ENCODE measurements at places on chromosomes 7 and 10.
A peak's percentile ranks its signal among the peaks of the same experiment; 100 is the strongest.

- DNase-seq, result no peak
These were observed 20.3 kb downstream of the CHAT start for GRCh38 chr10:49634069-49634660.

DNA sequence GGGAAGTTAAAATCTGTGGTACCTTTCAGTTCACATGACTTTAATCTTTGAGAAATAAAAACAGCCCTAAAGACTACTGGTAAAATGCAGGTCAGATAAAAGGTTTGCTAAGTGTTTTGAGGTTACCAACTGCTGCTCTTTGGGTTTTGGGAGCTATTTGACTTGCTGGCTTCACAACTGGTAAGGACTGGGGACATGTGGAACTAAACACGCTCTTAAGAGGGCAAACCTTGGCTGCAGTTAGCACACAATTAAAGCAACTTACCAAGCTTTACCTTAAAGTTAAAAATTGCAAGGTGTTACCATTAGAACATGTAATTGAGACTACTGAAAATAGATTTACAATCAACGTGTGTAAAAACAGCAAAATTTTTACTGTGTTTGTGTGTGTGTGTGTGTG lies 220.2 kb downstream of the PHF14 start:
- DNase-seq, result no peak

DNA sequence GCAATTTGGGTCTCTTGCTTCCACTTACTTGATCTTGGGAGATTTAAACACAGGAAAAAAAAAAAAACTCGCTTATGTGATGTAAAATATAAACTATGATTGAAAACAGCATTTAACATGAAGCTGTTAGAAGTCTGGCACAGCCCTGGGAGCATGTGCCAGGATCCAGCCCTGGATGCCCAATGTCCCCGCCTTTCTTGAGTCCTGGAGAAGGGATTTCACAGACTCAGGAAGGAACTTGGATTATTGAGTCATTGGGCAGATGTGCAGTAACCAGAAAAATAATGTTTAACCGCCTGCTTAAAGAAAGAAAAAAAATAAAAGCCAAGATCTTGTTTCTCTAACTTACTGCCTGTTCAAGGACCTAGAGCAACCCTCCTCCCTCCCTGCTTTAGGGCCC lies 3.7 kb upstream of the JCAD start:
- no peak for DNase-seq

DNA sequence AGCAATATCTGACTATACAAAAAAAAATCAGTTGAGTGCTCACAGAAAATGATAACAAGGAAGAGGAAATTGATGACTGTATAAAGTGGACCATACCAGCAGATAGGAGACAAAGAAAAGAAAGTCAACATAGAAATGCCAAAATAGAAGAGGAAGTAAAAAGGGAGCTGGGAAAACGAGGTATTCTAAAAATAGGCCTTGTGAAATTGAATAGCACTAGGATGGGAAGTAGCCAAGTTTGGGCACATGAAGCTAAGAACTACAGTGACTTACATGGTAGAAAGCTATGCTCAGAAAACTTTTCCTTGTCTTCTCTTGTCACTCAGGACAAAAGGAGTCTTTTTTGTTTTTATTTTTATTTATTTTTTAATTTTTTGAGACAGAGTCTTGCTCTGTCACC lies 76.2 kb upstream of the APBB1IP start:
- DNase-seq, result no peak

DNA sequence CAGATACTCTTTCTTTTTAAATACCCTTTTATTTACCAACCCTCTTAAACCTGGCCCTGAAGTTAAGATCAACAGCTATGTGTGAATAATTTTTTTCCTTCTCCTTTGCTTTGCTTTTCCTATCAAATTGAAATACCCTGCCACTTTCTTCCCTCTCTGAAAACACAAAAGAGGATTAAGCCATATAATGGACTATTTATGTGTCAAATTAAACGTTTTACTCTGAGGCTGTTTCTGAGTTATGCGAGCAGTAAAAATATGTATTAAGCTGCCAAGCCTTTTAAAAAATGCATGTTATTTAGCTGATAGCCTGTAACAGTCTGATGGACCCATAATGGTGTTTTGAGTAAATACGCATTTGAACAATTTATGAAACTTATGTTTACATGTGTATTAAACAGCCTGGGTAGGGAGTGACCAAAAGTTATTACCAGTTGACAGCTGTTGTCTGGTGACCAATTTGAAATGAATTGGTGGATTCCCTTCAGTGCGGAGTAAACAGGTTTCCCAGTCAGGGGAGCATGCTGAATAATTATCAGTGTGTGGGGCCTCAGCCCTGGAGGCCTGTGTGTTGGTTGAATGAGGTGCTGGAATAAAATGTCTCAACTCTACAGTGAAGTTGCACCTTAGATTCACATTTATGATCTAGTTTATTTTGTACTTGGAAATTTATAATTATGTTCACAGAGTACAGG lies 89.6 kb downstream of the AUTS2 start:
- DNase-seq, result no peak

GRCh38 chr10:32256613-32257437 lies 90.1 kb downstream of the EPC1 start:
- peak; percentile 39 for DNase-seq

DNA sequence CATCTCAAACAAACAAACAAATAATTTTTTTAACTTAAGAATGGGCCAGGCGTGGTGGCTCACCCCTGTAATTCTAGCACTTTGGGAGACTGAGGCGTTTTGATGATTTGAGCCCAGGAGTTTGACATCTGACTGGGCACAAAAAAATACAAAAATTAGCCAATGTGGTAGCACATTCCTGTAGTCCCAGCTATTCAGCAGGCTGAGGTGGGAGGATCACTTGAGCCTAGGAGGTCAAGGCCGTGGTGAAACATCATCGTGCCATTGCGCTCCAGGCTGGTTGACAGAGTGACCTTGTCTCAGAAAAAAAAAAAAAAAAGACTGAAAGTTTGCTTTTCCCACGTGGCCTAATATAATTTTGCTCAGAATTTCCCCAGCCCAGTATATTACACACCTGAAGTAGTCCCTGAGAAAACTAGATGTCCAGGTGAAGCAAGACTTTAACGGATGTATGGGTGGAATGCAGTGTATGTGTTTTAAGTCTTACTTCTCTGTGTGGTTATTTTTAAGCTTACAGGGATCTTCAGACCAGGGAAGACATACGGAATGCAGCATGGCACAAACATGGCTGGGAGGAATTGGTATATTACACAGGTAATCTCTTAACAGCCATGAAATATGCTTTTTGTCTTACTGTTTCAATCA lies 32.6 kb downstream of the NIPSNAP2 start:
- DNase-seq, result no peak

GRCh38 chr7:100152937-100153666 lies 4.4 kb downstream of the LAMTOR4 start:
- no peak for DNase-seq

GRCh38 chr10:73552819-73553715 lies 38.1 kb downstream of the USP54 start:
- DNase-seq, result no peak

GRCh38 chr7:51040787-51041186 lies 258.1 kb upstream of the GRB10 start:
- DNase-seq, result no peak

DNA sequence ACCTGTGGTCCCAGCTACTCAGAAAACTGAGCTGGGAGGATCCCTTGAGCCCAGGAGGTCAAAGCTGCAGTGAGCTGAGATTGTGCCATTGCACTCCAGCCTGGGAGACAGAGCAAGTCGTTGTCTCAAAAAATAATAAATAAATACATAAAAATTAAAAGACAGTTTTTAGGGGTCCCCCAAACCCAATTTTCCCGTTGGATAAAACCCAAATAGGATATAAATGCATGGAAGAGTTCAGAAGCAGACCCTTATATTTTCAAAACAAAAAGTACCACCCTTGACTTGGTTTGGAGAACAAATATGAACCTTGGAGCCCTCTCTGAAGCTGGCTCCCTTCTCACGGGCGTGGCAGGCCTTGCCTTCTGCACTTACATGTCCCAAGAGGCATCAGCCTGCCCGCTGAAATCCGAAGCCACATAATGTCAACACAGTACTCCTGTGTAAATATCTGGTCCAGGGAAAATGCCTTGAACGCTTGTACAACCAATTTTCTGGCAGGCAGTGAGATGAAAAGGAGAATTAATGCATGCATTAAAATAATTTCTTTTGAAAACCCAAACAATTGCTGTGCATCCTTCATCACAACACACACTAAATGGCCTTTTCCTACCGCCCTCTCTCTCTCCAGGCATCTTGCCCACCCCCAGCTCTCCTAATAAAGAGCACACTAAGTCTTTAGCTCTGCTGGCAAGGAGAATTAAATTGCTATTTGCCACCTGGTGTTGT lies 46.4 kb upstream of the PARD3 start:
- no peak for DNase-seq

GRCh38 chr7:39400836-39401235 lies 165.4 kb upstream of the YAE1 start:
- no peak for DNase-seq

- no peak for DNase-seq
These were observed 28.7 kb downstream of the ZNF777 start for GRCh38 chr7:149432121-149432691.

DNA sequence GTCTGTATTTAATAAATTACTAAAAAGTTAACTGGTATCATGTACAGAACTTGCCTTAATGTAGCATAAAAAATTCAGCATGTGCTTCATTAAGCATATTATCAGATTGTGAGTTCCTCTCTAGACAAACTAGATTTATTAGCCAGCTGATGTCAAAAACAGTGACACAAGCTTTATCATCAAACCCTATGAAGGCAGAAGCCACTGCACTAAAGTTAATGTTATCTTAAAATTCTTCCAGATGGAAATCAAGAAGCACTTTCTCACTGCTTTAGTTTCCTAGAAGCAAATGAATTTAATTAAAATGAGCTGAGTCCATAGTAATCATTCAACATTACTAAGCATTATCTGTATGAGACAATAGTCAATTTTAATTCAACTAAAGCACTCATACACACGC lies 96.4 kb downstream of the ARHGAP12 start:
- DNase-seq, result no peak

DNA sequence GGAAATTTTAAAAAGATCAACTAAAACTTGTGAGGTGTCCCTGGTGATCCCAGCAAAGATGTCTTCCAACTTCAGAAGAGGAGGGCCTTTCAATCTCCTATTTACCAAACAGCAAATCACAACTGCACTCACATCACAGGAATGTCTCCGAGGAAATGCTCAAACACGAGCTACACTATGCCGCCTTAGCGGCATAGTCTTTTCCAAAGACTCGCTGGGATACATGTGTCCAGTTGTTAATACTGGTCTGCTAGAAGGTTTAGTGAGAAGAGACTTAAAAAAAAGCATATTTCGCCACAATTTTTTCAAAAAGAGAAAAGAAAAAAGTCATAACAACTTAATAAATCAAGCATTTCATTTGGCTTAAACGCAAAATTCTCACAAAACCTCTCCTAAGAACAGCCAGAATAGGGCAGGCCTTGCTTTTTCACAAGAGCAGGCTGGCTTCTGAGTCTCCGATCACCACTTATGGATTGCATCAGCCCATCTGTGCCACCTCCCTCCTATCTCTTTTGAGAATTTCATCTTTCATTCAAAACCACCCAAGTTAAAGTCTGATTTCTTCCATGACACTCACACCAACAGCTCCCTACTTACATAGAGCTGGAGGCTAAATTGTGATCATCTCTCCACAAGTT lies 66.1 kb downstream of the GNA12 start:
- DNase-seq, result no peak

- no peak for DNase-seq
These were observed 21.9 kb downstream of the ANXA11 start for GRCh38 chr10:80183436-80183835.

DNA sequence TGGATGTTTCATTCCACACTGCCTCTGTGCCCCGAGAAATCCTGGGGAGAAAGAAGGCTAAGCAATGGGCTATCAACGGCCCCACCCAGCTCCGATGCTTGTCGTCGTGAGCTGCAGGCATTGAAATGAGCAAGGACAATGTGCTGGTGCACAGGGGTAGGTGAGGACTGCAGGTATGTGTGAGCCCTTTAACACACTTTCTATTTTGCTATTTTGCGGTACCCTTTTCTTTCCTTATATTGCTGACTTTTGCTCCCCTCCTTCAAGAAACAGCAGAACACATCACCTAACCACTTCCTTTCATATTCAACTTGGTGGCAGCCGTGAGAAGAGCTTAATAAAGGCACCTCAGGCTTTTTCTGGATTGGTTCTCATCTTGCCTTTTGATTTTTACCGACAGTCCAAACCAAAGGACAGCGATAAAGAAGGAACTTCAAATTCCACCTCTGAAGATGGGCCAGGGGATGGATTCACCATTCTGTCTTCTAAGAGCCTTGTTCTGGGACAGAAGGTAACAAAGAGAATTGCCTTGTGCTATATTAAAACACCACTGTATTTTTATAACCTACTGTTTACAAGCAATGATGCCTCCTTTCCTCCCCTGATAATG lies 39.2 kb downstream of the AIFM2 start:
- no peak for DNase-seq

GRCh38 chr10:73931767-73932619 lies 21.1 kb downstream of the PLAU start:
- no peak for DNase-seq

GRCh38 chr7:91041141-91041540 lies 223.1 kb upstream of the FZD1 start:
- no peak for DNase-seq

DNA sequence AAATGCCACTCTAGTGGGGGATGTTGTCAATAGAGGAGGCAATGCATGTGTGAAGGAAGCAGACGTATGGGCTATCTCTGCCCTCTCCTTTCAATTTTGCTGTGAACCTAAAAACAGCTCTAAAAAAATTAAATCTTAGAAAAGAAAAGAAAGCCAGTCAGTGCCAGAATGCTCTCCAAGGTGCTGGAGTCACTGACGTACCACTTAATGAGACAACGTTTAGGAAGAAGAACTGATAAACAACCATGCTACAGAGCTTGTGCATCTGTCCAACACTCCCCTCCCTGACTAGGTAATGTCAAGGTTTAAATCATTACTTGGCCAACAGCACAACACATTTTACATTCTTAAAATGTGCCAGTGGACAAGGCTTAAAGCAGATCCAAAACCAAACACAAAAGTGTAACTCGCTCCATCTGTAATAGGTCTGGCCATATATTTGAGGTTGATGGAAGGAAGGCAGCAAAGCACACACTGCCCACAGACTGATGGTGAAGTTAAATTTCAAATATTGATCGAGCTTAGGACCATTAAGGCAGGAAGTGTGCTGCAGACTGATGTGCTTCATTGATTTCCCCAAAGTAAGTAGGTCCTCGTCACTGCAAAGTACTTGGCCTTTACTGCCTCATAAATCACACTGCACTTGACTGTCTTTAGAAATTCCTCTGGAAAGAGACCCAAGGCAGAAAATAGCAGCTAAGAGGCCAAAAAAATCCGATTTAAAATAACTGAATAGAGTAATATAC lies 15.5 kb downstream of the ARMH3 start:
- no peak for DNase-seq
